CMK (cell line): ENCODE measurements at places on chromosomes 4 and X.
A peak's percentile ranks its signal among the peaks of the same experiment; 100 is the strongest.

GRCh38 chr4:1749370-1749769, 28.0 kb downstream of the TACC3 start:
- DNase-seq, result no peak

DNA sequence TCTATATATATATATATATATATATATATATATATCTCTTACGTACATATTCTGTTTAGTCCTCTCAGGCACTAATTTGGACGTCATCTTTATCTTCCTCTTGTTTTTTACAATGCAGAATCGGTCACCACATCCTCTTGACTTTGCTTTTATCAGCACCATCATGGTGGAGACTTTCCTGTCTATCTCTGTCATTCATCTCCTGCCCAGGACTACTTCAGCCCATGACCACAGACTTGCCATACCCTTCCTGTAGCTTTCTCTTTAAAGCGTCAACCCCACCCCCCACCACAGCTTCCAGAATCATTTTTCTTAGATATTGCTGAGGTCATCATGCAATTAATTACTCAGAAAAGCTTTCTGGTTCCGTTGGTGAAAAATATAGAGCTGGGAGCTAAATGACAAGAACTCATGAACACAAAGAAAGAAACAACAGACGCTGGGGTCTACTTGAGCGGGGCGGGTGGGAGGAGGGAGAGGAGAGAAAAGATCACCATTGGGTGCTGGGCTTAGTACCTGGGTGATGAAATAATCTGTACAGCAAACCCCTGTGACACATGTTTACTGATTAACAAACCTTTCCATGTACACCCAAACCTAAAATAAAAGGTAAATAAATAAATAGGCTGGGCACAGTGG, 30.5 kb upstream of the PRKX start:
- DNase-seq, result peak; percentile 64

DNA sequence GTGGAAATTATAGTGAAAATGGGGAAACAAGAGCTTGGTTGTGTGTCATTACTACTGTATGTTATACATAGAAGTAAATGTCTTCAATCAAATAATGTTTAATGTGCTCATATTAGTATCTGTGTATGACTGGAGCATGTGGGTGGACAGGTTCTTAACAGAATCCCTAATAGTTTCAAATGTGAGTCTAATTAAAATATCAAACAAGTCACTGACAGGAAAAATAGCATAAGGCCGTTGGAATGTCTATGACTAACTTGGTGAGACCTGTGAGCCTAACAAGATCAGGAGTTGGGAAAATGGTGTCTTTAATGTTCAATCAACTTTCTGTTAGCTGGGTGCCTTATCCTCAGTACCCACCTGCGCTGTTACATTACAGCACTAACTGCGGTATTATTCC, 6.2 kb upstream of the CXCL3 start:
- DNase-seq, result no peak

DNA sequence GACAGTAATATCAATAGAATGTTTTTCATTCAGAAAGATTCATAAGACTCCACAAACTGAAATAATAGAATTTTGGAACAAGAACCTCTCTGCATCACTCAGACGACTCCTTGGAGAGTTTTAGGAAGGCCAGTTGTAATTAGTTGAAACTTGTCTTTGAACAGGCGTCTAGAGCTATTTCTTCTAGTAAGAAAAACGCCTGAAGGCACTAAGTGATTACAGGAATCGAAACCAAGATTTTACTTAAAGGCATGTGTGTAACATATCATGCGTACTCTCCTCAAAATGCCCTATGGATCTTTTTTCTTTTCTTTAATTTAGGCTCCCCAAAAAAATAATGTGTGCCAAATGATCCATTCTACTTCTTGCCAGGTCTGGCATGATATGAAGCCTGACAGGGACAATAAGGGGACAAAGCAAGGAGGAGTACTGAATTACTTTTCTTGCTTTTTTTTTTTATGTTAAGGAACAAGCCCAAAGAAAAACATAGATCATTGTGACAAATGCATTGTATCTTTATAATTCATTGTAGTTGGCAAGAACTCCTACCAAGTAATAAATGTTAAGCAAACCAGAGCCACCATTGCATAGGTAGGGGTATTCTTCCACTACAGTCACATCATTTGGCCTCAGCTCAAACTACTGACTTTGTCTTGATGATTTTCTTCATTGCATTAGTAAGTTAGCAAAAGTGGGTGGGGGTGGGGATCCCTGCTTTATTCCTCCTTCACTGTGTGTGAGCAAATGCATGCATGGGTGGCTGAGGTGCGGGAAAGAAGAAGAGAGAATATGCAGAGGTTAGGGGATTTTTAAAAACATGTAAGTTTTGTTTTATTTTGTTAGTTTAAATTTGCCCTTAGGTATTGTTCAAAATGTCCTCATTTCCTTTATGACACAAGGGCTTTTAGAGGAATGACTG, 79.9 kb upstream of the ATOH1 start:
- DNase-seq, result no peak

DNA sequence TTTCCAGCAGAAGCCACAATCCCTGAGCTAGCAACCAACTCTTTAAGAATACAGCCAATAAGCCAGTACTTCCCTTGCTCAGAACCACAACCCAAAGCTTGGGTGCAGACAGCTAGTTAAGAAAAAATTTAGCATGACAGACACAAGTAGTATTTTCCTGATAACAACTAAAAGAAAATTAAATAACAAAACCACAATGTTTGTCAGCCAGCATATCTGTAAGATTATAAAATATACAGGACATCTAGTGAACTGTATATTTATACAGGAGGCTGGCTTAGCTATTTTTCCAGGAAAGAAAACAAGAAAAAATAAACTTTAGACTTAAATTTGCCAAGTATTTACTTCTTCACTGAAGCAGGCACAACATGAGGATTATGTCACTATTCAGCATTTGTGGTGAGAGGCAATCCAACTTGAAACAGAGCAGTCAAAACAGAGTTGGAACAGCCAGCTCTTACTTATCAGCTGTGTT, 6.6 kb downstream of the PF4V1 start:
- no peak for DNase-seq

DNA sequence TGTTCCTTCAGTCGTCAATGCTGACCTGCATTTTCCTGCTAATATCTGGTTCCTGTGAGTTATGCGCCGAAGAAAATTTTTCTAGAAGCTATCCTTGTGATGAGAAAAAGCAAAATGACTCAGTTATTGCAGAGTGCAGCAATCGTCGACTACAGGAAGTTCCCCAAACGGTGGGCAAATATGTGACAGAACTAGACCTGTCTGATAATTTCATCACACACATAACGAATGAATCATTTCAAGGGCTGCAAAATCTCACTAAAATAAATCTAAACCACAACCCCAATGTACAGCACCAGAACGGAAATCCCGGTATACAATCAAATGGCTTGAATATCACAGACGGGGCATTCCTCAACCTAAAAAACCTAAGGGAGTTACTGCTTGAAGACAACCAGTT, 12.6 kb downstream of the TLR8 start:
- no peak for DNase-seq

- DNase-seq, result no peak
These were observed 54.1 kb downstream of the GAB1 start for GRCh38 chr4:143390764-143391163.

DNA sequence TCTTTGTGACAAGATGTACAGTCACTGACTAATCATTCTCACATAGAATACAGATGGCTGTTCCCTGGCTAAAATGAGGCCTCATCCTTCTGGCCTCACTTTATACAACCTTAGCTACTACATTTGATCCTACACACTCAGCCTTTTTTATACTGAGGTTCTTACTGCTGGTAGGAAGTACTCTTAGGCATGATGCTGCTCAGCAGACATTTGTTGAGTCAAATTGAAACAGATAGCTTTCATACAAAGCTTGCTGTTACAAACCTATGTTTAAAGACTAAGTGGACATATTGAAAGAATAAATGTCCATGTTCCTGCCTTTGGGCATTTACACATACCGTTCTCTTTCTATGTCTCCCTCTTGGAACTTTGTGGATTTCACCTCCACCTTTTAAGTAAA, 154.9 kb downstream of the NPFFR2 start:
- DNase-seq, result no peak

- no peak for DNase-seq
These were observed 20.6 kb downstream of the ZDHHC9 start for GRCh38 chrX:129823115-129823514.

DNA sequence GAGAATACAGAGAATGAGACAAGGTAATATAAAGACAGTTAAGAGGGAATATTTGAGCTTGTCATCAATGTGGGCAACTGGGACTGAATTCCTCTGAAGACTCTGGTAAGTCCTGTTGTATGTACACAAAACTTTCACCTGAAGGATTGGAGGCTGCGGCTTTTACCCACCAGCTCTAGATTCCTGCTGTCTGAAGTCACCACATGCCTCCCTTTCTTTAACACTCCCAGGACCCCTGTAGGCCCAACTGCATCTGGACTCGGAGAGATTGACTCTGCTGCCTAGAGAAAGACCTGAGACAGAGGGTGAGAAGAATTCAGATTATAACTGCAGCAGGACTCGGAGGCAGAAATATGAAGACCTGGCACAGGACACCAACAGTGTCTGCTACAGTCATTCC, 1048.0 kb downstream of the PDHA2 start:
- DNase-seq, result no peak

DNA sequence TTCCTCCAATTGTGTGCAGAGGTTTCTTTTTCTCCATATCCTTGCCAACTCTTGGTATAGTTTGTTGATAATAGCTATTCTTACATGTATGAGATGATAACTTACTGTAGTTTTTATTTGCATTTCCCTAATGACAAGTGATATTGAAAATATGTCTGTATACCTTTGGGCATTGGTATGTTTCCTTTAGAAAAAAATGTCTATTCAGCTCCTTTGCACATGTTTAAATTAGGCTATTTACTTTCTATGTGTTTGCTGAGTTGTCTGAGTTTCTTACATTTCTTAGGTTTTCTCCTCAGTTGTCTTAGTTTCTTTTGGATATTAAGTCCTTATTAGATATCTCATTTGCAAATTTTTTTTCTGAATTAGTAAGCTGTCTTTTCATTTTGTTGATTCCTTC, 487.3 kb upstream of the EPHA5 start:
- DNase-seq, result no peak

- DNase-seq, result no peak
These were observed 28.0 kb upstream of the MXD4 start for GRCh38 chr4:2289955-2290333.

GRCh38 chr4:8830611-8831200, 40.9 kb downstream of the HMX1 start:
- DNase-seq, result no peak

- DNase-seq, result no peak
These were observed 69.0 kb upstream of the FAM9B start for GRCh38 chrX:9102956-9103355.

DNA sequence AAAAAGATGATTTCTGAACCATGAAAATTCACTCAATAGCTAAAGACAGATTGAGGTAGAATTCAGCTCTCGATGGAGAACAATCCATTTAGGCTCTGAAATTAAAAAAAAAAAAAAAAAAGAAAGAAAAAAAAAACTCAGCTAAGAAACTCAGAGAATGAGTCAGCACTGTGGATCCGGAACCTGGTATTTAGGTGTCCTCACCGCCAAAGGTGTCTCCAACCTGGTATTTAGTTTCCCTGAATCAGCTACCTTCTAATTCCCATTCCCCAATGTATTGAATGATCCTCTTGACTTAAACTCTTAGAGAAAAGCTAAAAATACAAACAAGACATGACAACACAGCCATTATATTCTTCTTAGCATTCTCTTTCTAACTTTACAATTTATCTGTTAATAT, 150.3 kb upstream of the RASGEF1B start:
- no peak for DNase-seq

DNA sequence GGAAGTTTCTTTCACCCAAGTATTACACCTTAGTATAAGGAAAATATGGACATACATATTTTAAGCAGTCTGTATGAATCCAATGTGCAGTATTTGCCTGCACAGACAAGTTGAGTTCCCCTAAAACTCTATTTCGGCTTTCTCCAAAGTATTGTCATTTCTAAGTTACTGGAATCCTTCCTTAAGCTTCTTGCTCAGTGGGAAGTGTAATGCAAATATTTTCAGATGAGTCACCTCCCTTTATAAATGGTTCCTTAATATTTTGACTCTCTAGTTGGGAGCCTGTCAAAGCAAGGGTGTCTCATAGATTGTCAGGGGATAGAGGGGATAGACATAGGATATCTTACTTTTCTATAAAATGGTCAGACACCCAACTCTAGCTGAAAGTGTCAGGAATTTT, 178.6 kb downstream of the NAA11 start:
- no peak for DNase-seq

GRCh38 chrX:11791090-11791489, 33.1 kb downstream of the MSL3 start:
- no peak for DNase-seq

- no peak for DNase-seq
These were observed 17.6 kb downstream of the SASH3 start for GRCh38 chrX:129797251-129797906.

DNA sequence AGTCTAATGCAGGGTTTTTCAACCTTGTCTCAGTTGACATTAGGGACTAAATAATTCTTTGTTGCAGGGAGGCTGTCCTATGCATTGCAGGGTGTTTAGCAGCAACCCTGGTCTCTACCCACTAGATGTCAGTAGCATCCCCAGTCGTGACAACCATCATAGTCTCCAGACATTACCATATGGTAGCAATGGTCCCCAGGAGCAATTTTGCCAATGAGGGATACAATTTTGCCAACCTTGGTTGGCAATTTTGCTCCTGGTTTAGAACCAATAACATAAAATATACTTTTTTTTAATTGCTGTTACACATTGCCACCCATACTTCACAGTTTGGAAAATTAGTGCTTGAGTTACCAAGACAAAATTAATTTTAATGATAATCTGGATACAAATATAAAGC, 6.0 kb downstream of the EREG start:
- no peak for DNase-seq

GRCh38 chrX:5390376-5390775, 838.3 kb downstream of the NLGN4X start:
- DNase-seq, result no peak

DNA sequence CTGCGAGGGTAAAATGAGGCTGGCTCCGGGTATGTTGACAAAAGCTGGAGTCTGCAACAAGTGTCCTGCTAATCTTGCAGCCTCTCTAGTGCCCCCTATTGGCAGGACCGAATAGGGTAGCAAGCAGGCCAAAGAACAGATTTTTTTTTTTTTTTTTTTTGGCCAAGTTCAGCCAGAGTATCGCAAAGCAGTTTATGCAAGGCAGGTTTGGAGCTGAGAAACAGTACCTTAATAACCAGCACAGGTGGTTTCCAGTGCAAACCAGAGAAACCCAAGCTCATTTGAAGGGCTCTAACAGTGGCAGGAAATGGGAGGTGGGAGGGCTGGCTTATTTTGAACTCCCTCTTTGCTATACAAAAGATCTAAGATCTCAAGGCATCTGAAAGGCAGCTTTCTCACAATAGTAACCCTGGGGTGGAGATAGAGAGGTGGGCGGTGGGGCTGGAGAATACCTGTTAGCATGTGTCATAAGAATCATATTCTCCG, 38.2 kb upstream of the OCIAD2 start:
- DNase-seq, result peak; percentile 21
